Airway epithelial cell (primary cell): ENCODE measurements at places on chromosomes 2 and 18. TPM values are rescaled to one million over a fixed set of nuclear protein-coding genes. Genes with fewer than 3 reads are reported as not detected.

SERPINB13 gene
- 44.9 and 63.0 TPM in 2 replicates for total RNA-seq

PRKAG3 gene
- total RNA-seq: not detected in 2 replicates

POTEJ gene
- not detected in 2 replicates for total RNA-seq

NCKAP5 gene
- 1.1 and 1.8 TPM in 2 replicates for total RNA-seq

RTKN gene
- total RNA-seq: 49.8 and 58.1 TPM in 2 replicates

ZC3H6 gene
- 0.98 and 2.1 TPM in 2 replicates for total RNA-seq

FBXO15 gene
- total RNA-seq: 1.1 TPM in 1 of 2 replicates, not detected in the other

ID2 gene
- 20.0 and 26.0 TPM in 2 replicates for total RNA-seq

KIAA2012 gene
- not detected in 2 replicates for total RNA-seq

DYNAP gene
- 0.14 TPM in 1 of 2 replicates, not detected in the other for total RNA-seq

CPS1 gene
- 10.8 TPM in 2 replicates for total RNA-seq

IL37 gene
- total RNA-seq: not detected in 2 replicates

FER1L5 gene
- total RNA-seq: 0.21 TPM in 1 of 2 replicates, not detected in the other

INPP5D gene
- total RNA-seq: 24.9 and 33.6 TPM in 2 replicates

CWC22 gene
- total RNA-seq: 14.3 and 16.4 TPM in 2 replicates

DSC2 gene
- total RNA-seq: 90.3 and 116 TPM in 2 replicates

RAB6C gene
- not detected in 2 replicates for total RNA-seq

MAP2 gene
- 5.6 and 9.9 TPM in 2 replicates for total RNA-seq

STARD6 gene
- 0.51 TPM in 1 of 2 replicates, not detected in the other for total RNA-seq

DBI gene
- total RNA-seq: 209 and 246 TPM in 2 replicates

CRYGD gene
- not detected in 2 replicates for total RNA-seq

TRABD2A gene
- total RNA-seq: 0.28 and 1.7 TPM in 2 replicates

IL1R1 gene
- 2.3 and 5.1 TPM in 2 replicates for total RNA-seq

PROC gene
- total RNA-seq: 1.3 and 2.4 TPM in 2 replicates

KCNE4 gene
- total RNA-seq: 0.35 TPM in 1 of 2 replicates, not detected in the other

EMILIN1 gene
- 5.8 and 6.1 TPM in 2 replicates for total RNA-seq
